ENCODE measurements at places on chromosomes 11 and 22.

DNA sequence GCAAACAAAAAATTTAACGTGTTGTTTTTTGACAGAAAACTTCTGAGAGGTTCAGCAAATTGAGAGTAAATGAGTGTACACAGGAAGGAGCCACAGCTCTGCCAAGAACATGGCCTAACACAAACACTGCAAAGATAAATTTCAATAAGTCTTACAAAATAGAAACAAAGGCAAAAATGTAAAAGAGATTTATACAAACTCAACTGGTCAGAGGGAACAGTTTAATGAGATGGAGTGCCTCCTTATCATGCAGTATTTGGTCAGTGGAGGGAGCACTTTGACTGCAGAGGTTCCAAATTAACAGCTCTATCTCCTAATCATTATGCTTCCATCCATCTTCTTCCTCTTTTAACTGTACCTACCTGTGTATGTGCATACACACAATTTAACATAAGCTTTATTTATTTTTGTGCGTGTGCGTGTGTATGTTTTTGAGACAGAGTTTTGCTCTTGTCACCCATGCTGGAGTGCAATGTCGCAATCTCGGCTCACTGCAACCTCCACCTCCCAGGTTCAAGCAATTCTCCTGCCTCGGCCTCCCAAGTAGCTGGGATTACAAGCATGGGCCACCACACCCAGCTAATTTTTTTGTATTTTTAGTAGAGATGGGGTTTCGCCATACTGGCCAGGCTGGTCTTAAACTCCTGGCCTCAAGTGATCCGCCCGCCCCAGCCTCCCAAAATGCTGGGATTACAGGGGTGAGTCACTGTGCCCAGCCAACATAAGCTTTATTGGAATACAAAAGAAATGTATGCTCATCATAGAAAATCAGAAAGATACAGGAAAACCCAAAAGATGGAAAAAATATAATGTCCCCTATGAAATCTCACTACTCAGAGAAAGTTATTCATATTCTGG, 111.9 kb downstream of the MRTFA start:
- no peak for DNase-seq

DNA sequence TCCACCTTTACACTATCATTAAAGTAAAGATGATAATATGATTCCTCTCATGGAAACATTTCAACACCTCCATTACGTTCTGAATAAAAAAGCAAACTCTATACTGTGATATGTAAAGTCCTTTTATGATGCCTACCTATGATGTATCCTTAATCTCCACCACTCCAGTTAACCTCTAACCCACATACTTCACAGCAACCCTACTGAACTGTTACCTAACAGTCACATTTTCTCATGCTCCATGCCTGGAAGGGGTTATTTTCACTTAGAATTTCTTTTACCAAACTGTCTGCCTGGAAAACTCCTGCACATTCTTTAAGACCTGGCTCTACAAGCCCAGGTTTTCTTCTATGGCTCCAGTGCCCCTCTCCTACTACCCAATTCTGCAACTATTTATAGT, 129.1 kb downstream of the FCHSD2 start:
- no peak for DNase-seq

- no peak for DNase-seq
Measured at GRCh38 chr11:111435046-111435698, 56.1 kb upstream of the POU2AF1 start.

GRCh38 chr11:26987731-26988130, 6.2 kb upstream of the FIBIN start:
- DNase-seq, result no peak

- no peak for DNase-seq
Measured at GRCh38 chr11:134821422-134821821, 409.4 kb upstream of the B3GAT1 start.

GRCh38 chr11:11157185-11157584, 195.9 kb downstream of the CSNK2A3 start:
- no peak for DNase-seq

DNA sequence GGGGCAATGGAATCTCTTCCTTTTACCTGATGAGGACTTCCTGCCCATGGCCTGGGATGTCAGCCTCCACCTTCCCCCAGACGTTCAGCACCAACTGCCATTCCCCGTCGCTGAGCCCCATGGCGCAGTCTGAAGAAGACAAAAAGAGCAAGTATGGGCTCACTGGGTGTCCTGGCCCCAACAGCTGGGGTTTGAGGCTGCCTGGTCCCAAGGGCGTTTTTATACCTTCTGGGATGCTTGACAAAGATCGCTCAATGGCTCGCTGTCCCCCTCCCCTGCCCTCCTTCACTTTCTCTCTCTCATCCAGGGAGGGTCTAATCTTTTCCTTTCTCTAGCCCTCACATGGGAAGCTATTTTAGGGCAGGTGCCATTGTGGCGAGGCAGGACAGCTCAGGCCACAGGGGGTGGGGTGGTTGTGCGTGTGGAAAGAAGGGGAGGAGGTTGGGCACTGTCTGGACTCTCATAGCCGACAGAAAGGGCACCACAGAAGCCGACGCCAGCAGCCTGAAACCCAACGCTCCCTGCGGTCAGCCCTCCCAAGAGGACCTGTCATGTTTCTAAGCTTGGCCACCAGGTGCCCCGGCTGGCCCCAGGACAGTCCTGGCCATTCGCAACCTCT, at the start of gene MB:
MB (minus strand) TSS at position 193 of the 619 bp plus-strand sequence; CDS start at position 121, 72 bp downstream.
- no peak for DNase-seq

- no peak for DNase-seq
Measured at GRCh38 chr11:124961972-124962609, 8.1 kb downstream of the CCDC15 start.

GRCh38 chr22:46428171-46428570, 92.7 kb downstream of the TRMU start:
- DNase-seq, result no peak

DNA sequence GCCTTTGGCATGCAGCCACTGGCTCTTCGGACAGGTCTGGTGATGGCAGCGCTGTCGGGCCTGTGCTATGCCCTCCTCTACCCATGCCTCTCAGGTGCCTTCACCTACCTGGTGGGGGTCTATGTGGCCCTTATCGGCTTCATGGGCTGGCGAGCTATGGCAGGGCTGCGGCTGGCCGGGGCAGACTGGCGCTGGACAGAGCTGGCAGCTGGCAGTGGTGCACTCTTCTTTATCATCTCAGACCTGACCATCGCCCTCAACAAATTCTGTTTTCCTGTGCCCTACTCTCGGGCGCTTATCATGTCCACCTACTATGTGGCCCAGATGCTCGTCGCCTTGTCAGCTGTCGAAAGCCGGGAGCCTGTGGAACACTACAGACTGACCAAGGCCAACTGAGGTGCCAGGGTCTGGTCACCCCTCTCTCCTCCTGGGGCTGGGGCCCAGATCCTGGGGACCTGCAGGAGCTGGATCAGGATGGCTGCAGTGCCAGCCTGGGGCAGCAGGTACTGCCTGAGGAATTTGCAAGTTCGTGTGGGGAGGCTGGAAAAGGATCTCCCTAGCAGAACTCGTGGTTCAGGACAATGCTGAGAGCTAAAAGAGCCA, 3.1 kb downstream of the TMEM86A start:
- DNase-seq, result no peak

- no peak for DNase-seq
Measured at GRCh38 chr11:109604481-109605400, 182.8 kb downstream of the C11orf87 start.

DNA sequence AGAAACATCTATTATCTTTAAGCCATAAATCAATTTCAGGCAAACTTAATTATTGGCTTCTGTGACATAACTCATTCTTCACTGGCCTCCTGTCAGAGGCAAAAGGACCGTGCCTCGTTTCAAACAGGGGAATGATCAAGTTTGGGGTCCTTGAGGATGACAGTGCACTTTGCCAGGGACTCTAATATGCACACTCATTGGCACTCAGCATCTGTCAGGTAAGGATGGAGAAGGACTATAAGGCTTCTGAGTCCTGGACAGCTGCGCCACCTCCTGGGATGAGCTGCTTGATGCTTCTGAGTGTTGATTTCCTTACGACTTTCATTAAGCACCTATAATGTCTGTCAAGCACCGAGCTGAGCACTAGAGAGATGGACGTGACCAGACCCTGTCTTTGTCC, 20.2 kb downstream of the BPIFC start:
- no peak for DNase-seq
